Lung (tissue), 17 donors: ENCODE measurements at places on chromosomes 1 and 21. TPM values are rescaled to one million over a fixed set of nuclear protein-coding genes. Genes with fewer than 3 reads are reported as not detected.

- H3K4me3 ChIP-seq = no peak overlapping the region
- H3K36me3 ChIP-seq = peaks cover 2% of the 10 kb centered on the region
- DNase-seq = no peak
- H3K27ac ChIP-seq = no peak overlapping the region
- no peaks in the 10 kb centered on the region for H3K27me3 ChIP-seq
- no peaks in the 10 kb centered on the region for H3K4me1 ChIP-seq
Observed at GRCh38 chr21:17782051-17782450, 37.1 kb downstream of the C21orf91 start.

DNA sequence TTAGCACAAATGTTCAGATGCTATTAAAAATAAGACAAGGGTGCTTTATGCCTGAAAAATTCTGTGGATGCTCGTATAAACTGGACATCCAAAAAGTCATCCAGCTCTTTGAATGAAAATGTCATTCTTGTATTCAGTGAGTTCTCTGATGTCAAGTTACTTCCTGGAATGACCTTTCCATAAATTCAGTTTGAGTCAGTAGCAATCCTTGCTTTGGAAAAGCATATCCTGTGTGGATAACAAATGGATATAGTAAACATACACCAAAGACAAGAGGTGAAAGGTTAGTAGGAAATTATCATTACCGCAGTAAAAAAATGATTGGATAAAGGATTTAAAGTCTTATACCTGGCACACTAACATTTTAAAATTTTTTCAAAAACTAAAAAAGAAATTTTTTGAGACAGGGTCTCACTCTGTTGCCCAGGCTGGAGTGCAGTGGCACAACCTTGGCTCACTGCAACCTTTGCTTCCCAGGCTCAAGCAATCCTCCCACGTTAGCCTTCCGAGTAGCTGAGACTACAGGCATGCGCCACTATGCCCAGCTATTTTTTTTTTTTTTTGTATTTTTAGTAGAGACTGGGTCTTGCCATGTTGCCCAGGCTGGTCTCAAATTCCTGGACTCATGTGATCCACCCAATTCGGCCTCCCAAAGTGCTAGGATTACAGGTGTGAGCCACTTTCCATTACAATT is 10.8 kb upstream of the LAMC1 start:
- no peaks in the 10 kb centered on the region for H3K36me3 ChIP-seq
- H3K27me3 ChIP-seq = no peaks in the 10 kb centered on the region
- DNase-seq = no peak
- H3K4me1 ChIP-seq = no peaks in the 10 kb centered on the region
- H3K27ac ChIP-seq = no peak overlapping the region

DNA sequence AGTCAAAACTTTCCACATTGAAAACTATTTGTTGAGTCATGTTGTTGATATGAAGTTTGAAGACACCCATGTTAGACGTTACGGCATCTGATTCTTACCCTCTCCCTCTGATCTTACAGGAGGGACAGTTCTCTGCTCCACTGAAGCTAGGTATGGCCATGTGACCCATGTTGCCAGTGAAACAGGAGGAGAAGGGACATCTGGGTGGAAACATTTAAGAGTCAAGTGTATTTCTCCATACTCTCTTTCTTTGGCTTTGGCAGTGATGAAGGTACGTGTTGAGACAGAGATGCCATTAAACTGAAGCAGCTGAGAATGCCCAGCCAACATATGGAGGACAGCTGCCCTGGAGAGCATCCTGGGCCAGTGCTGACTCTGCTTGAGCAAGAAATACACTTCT is 198.4 kb upstream of the PTGFR start:
- H3K4me1 ChIP-seq = no peaks in the 10 kb centered on the region
- no peak for DNase-seq
- no peak overlapping the region for H3K27ac ChIP-seq
- H3K27me3 ChIP-seq = no peaks in the 10 kb centered on the region
- H3K36me3 ChIP-seq = no peaks in the 10 kb centered on the region

DNA sequence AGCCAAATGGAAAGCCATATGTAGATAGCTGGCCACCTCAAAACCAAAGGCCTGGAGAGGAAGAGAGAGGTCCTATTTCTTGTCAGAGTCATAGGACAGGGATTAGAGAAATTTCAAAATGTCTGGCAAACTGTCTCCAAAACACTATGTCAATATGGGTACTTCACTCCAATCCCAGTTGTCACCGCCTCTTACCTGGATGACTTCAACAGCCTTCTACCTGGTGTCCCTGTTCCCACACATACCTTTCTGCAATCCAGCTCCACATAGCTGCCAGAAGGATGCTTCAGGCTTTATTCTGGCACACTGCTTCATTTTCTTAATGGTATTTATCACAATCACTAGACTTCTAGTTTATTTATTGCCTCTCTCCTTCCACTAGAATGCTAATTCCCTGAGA is 14.5 kb downstream of the PTGER3 start:
- H3K27me3 ChIP-seq = no peaks in the 10 kb centered on the region
- no peak for DNase-seq
- no peaks in the 10 kb centered on the region for H3K4me1 ChIP-seq
- no peak overlapping the region for H3K4me3 ChIP-seq
- H3K27ac ChIP-seq = no peak overlapping the region
- H3K36me3 ChIP-seq = no peaks in the 10 kb centered on the region

GRCh38 chr1:178037510-178038253 is 56.2 kb upstream of the RASAL2 start:
- H3K36me3 ChIP-seq = no peaks in the 10 kb centered on the region
- DNase-seq = peak; percentile 87
- H3K27me3 ChIP-seq = no peaks in the 10 kb centered on the region
- H3K27ac ChIP-seq = peak overlapping the region; percentile 91
- peak overlapping the region; percentile 80 for H3K4me3 ChIP-seq

DNA sequence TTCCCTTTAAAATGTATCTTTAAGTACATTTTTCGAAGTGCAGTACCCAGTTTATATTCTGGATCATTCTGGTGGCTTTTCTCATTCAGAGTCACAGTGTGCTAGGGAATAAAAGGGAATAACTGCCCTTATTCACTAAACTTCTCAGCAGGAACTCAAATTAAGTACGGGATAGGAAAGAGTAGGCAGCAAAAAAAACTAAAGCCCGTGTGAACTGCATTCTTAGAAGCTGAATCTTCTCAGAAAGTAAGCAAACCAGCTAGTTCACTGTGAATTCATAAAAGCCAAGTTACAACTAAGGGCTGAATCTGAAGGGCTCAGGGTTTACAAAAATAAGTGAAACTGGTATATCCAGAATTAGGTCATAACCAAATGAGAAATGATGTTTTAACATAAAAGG is 22.0 kb downstream of the PRPF38A start:
- no peak overlapping the region for H3K4me3 ChIP-seq
- no peak overlapping the region for H3K27ac ChIP-seq
- DNase-seq = peak; percentile 22
- no peaks in the 10 kb centered on the region for H3K27me3 ChIP-seq

DNA sequence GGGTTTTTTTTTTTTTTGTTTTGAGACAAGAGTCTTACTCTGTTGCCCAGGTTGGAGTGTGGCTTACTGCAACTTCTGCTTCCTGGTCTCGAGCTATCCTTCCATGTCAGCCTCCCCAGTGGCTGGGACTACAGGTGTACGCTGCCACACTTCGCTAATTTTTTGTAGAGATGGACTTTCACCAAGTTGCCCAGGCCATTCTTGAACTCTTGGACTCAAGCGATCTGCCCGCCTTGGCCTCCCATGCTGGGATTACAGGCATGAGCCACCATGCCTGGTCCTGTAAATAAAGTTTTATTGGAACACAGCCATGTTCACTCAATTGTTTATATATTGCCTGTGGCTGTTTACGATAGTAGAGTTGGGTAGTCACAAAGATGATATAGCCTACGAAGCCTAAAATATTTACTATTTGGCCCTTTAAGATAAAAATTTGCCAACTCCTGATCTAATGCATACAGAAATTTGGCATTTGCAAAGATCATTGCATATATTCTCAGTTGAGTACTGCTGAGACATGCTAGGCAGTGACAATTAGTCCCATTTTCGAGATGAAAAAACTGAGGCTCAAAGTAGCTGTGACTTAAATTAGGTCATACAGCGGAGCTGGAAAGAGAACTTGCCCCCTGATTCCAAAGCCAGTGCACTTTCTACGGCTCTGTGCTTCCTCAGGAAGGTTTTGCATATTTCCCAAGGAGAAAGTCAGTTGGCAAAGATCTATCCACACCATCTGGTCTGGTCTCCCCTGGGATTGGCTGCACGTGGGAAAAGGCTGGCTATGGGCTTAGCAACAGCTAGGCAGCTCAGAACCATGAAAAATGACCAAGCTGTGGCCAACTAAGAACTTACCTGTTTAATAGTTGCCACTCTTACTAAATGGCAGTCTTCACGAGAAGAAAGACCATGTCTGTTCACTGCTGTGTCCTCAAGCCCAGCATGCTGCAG is 19.4 kb downstream of the MECR start:
- no peak overlapping the region for H3K4me3 ChIP-seq
- no peaks in the 10 kb centered on the region for H3K4me1 ChIP-seq
- no peak for DNase-seq
- H3K27me3 ChIP-seq = no peaks in the 10 kb centered on the region

- H3K27me3 ChIP-seq = no peaks in the 10 kb centered on the region
- peaks cover 59% of the 10 kb centered on the region for H3K36me3 ChIP-seq
- H3K27ac ChIP-seq = peak overlapping the region; percentile 75
- peak; percentile 67 for DNase-seq
Observed at GRCh38 chr1:87334351-87335174, 5.9 kb downstream of the LMO4 start.

GRCh38 chr1:33986390-33987095 is 122.7 kb downstream of the HMGB4 start:
- no peak overlapping the region for H3K27ac ChIP-seq
- H3K4me3 ChIP-seq = no peak overlapping the region
- H3K36me3 ChIP-seq = no peaks in the 10 kb centered on the region

- peak; percentile 69 for DNase-seq
- no peaks in the 10 kb centered on the region for H3K36me3 ChIP-seq
- H3K4me1 ChIP-seq = peaks cover 13% of the 10 kb centered on the region
Observed at GRCh38 chr1:25651824-25652741, 35.5 kb downstream of the MAN1C1 start.

DNA sequence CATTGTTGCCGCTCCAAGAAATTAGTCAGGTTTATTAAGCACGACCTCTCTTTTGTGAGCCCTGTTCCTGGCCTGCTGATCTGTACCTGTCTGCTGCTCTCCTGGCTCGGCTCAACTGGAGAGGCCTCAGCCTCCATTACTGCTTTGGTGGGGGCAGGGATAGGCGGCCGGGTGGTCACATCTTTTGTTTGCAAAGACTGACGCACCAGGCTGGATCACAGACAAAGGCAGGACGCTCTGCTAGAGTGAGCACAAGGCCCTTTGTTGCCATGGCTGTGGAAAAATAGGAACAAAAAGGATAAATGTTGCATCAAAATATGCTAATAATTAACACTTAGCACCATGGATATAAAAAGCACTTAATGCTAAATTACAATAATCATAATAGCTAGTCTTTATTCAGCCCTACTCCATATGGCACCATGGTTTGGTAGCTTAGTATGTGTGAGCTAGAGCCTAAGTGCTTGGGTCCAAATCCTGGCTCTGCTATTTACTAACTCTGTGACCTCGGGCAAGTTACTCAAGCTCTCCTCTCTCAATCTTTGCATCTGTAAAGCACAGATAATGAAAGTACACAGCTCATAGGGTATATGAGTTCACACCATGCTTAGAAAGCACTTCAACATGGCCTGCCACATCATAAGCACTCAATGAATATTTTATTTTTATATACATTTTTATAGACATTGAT is 28.9 kb upstream of the HPDL start:
- no peak overlapping the region for H3K27ac ChIP-seq
- no peaks in the 10 kb centered on the region for H3K4me1 ChIP-seq
- DNase-seq = no peak
- no peaks in the 10 kb centered on the region for H3K36me3 ChIP-seq
- H3K4me3 ChIP-seq = no peak overlapping the region

DNA sequence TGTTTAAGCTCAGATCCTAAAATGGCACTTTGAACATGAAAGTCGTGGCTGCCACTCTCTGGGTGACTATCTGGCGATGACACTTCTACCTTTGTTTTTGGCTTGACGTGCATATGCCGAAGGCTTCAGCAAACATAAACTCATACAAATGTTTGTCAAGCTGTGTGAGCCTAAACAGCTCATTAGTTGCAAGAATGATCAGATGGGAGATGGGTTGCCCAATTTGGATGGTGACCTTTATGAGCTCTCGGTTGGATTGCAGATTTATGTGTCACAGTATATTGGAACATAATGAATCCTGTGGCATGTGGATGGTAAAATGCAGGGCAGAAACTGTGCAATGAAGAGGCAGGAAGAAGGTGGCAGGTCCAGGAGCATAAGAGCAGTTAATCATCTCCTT is 229.3 kb downstream of the DISC1 start:
- H3K27ac ChIP-seq = no peak overlapping the region
- H3K4me3 ChIP-seq = no peak overlapping the region
- no peak for DNase-seq
- peaks cover 12% of the 10 kb centered on the region for H3K4me1 ChIP-seq

GRCh38 chr1:2046174-2046917 is 3.9 kb upstream of the PRKCZ start:
- peaks cover 8% of the 10 kb centered on the region for H3K27me3 ChIP-seq
- H3K27ac ChIP-seq = no peak overlapping the region
- peak; percentile 55 for DNase-seq
- no peaks in the 10 kb centered on the region for H3K36me3 ChIP-seq
- H3K4me1 ChIP-seq = peaks cover 9% of the 10 kb centered on the region

- no peaks in the 10 kb centered on the region for H3K36me3 ChIP-seq
- no peak overlapping the region for H3K4me3 ChIP-seq
- H3K27ac ChIP-seq = no peak overlapping the region
- no peaks in the 10 kb centered on the region for H3K27me3 ChIP-seq
- peaks cover 5% of the 10 kb centered on the region for H3K4me1 ChIP-seq
- DNase-seq = no peak
Observed at GRCh38 chr1:51294566-51295184, 35.7 kb downstream of the TTC39A start.

DNA sequence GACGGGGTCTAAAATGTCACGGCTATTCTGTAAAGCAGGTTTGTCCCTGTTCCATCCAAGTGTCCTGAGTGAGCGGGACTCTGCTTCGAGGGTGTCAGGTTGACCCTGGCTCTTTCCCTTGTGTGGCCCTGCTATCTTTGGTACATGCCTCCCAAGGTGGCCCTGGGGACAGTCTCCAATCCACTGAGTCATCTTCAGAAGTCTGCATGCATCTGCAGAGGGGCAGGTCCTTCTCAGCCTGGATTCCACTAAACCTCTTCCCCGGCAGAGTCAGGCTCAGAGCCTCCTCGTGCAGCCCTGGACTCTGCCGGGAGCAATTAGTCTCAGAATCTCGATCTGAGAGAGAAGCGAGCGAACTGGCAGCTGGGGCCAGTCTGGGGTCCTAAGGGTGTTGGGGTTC is 50.1 kb upstream of the KCNJ15 start:
- H3K4me1 ChIP-seq = no peaks in the 10 kb centered on the region
- H3K27me3 ChIP-seq = no peaks in the 10 kb centered on the region
- no peaks in the 10 kb centered on the region for H3K36me3 ChIP-seq
- H3K27ac ChIP-seq = no peak overlapping the region
- no peak overlapping the region for H3K4me3 ChIP-seq
- DNase-seq = no peak

The S100A8 gene
- total RNA-seq = 556 TPM

The NCF2 gene
- total RNA-seq = 99.0 TPM

The DVL1 gene
- total RNA-seq = 39.2 TPM

The SPRR2D gene
- not detected for total RNA-seq

The IVL gene
- total RNA-seq = 0.31 TPM

The HLX gene
- 20.9 TPM for total RNA-seq

The HTR6 gene
- not detected for total RNA-seq

The TMOD4 gene
- 0.83 TPM for total RNA-seq

The CRNN gene
- total RNA-seq = not detected

The FCRL1 gene
- total RNA-seq = 3.2 TPM

The MAP10 gene
- total RNA-seq = 3.0 TPM

The RPTN gene
- total RNA-seq = not detected

The HSPB7 gene
- total RNA-seq = 2.4 TPM

The TEDDM1 gene
- total RNA-seq = not detected

The VANGL2 gene
- total RNA-seq = 2.7 TPM

The UHMK1 gene
- total RNA-seq = 63.0 TPM

The EVA1C gene
- total RNA-seq = 59.0 TPM

The WNT3A gene
- total RNA-seq = 3.1 TPM

The PERM1 gene
- total RNA-seq = 0.15 TPM
